ENCODE measurements at places on chromosomes 3 and 15.
A peak's percentile ranks its signal among the peaks of the same experiment; 100 is the strongest.

DNA sequence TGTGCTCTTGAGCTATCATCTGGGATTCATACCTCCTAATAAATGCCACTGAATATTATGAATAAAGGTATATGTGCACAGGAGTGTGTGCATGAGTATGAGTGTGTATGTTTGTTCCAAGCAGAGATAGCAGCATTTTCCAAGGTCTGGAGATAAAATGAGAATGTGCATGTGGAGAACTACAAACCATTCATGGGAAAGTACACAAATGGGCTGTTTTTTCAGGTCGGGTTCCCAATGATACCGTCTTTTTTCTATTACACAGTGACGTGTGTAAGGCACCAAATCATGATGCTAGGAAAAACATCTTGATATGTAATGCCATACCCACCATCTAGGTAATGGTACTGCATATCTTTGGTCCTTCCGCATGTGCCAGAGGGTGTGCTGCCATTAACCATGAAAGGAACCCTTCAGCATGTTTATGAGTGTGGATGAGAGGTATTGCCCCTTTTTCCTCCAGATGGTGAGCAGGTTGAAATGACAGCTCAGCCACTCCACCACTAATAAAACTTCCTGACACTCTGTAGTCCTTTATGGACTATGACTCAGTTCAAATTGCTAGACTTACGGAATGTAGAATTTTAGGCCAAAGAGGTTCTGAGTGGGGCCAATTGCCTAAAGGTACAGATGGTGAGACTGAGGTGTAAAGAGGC is 36.4 kb upstream of the COPB2 start:
- DNase-seq: no peak

- DNase-seq: no peak
These were observed 353.9 kb upstream of the TGFBR2 start for GRCh38 chr3:30252474-30252873.

DNA sequence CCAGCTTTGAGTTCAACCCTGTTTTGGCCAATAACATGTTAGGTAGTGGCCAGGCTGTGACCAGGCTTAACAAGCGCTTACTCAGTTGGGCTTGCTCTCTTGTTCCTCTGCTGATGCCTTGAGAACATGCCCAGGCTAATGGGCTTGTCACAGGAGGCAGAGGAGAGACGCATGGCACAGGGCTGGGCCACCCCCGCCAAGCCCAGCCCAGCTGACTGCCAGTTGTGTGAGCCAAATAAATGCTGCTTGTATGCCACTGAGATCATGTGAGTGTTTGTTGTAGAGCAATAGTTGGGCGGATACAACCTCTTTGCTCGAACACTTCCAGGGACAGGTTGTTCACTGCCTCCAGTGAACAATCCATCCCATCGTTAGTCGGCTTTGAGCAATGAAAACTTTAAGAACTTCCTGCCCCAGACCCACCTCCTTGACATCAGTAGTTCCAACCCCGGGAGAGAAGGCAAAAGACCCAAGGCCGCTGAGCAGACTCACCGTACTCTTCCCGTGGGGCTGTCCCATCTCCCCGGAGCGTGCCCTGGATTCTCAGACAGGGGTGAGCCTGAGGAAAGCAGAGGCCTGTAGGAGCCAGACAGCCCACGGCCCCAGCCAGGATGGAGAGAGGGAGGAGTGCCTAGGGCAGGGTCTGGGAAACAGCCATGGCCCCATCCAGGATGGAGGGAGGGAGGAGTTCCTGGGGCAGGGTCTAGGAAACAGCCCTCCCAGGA is 4.1 kb downstream of the PLA2G4F start:
- DNase-seq: no peak

DNA sequence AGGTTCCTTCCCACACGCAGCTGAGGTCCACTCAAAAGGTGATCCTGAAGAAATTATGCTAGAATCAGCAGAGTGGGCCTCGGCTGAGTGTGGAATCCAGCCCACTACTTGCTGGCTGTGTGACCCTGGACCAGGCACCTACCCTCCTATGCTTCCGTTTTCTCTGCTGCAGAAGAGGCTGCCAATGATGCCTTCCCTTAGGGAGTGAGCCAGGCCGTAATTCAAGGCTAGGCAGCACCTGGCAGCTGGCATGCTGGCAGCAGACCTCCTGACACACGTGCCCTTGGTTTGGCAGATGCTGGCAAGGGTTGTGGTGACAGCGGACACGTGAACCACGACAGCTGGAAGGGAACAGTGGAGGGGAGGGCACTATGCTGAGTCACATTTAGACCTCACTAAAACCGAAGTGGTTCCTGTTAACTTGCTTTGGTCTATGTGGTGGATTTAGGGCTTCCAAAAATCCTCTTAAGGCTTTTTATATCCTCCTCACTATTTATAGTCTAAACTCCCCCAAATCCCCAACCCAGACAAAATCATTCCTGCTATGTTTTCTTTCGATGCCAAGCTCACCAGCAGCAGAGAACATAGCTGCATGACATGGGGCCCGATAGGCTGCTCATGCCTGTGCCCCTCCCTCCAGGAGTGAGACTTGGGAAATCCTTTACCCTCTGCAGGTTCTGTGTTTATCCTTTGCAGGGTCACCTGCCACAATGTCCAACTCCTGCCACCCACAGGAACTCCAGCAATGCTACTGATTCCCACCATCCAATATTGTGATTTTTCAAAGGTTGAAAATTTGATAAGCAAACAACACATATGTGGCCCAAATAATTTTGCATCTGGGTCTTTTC is 10.6 kb upstream of the PCSK6 start:
- no peak for DNase-seq

DNA sequence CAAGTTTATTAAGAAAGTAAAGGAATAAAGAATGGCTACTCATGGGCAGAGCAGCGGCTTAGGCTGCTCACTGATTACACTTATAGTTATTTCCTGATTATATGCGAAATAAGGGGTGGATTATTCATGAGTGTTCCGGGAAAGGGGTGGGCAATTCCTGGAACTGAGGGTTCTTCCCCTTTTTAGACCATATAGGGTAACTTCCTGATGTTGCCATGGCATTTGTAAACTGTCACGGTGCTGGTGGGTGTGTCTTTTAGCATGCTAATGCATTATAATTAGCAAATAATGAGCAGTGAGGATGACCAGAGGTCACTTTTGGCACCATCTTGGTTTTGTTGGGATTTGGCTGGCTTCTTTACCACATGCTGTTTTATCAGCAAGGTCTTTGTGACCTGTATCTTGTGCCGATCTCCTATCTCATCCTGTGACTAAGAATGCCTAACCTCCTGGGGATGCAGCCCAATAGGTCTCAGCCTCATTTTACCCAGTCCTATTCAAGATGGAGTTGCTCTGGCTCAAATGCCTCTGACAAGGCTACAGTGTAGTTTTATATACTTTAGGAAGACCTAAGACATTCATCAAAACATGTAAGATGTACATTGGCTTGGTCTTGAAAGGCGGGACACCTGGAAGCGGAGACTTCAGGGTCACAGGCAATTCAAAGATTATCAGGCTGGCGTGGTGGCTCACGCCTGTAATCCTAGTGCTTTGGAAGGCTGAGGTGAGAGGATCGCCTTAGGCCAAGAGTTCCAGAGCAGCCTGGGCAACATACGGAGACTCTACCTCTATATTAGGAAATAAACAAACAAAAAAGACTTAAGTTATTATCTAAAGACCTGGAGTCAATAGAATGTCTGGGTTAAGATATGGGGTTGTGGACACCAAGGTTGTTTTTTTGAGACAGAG is 3.2 kb upstream of the BLOC1S6 start:
- DNase-seq: peak; percentile 8

- peak; percentile 87 for DNase-seq
These were observed 271.2 kb upstream of the ROPN1 start for GRCh38 chr3:124263168-124263567.

DNA sequence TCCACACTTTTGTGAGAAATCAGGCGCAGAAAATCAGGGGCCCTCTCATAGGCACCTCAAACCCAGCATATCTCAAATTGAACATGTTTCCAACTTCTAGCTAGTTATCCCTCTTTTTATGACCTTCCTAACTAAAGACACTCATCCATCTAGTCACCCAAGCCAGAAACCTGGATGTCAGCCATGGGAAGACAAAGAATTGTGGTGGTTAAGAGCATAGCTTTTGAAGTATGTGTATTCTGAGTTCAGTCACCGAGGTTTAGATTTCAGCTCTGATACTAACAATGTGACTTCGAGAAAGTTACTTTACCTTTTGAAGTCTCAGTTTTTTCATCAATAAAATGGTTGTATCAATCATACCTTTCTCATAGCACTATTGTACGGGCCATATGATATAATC is 495.5 kb downstream of the NLGN1 start:
- peak; percentile 67 for DNase-seq

- DNase-seq: no peak
These were observed 345.6 kb upstream of the THBS1 start for GRCh38 chr15:39235084-39235795.

DNA sequence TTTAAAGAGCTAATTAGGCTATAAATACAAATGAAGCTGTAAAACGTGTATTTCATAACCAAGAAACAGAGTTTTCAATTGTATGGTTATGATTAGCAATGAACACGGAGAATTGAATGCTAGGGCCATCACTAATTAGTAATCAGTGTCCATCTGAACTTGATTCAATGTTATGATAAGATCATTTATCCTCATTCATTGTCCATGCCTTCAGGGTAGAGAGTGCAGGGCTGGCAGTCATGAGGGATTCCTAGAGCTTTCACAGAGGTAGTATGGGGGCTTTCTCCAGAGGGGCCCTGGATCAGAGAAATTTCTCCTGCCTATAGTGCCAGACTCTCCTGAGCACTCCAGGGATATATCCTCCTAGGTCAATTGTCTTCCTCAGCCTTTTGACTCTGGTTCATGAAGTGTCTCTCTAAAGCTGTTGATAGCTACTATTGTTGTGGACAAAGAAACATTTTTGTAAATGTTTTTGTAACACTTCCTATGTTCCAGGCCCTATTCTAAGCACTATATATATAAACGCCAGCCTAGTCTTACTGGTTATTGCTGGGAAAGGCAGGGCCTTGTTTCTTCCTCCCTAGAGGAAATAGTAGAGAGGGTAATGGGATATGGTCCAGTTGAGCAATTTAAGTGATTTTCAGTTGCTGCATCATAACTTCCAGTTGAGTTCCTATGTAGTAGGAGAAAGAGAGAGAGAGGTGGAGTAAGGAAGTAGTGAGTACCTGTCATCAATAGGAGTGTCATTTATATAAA is 249.0 kb downstream of the NFKBIZ start:
- DNase-seq: peak; percentile 56

GRCh38 chr3:148778926-148779325 is 48.7 kb upstream of the CPB1 start:
- no peak for DNase-seq

Data from lung microvascular endothelial cell (primary cell).